Spleen (tissue), 13 donors: ENCODE measurements at places on chromosomes 5 and 9. TPM values are rescaled to one million over a fixed set of nuclear protein-coding genes. Genes with fewer than 3 reads are reported as not detected.

DNA sequence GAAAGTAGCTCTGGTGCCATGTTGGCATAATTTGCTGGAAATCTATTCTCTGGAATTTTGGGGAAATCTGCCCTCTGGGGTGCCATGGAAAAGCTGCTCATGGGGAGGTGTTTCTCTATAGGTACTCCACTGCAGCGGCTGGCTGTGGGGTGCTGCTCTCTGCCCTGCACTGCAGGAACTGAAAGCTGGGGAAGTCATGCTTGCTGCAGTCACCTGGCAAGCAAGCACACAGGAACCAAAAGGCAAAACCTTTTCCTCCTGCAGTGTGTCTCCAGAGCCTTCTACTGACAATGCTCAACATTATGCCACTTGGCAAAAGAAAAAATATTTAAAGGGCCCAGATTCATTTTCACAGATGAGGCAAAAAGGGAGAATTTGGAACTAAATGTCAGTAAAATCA lies 25.8 kb upstream of the CARNMT1 start:
- no peaks in the 10 kb centered on the region for H3K4me1 ChIP-seq
- H3K36me3 ChIP-seq: no peaks in the 10 kb centered on the region
- H3K27ac ChIP-seq: peak overlapping the region; percentile 3
- DNase-seq: no peak
- no peaks in the 10 kb centered on the region for H3K27me3 ChIP-seq

DNA sequence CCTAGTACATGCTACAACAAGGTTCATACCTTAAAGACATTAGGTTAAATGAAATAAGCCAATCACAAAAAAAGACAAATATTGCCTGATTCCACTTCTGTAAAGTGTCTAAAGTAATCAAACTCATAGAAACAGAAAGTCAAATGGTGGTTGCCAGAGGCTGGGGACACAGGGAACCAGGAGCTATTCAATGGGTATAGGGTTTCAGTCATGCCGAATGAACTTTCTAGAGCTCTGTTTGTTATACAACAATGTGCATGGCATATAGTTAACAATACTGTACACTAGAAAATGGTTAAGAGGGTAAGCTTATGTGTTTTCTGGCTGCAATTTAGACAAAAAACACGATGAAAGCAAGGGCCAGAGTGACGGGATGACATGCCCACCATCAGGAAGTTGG lies 70.8 kb upstream of the EGFLAM start:
- no peak overlapping the region for H3K27ac ChIP-seq
- H3K4me3 ChIP-seq: no peak overlapping the region
- no peak for DNase-seq
- H3K4me1 ChIP-seq: no peaks in the 10 kb centered on the region

- no peaks in the 10 kb centered on the region for H3K4me1 ChIP-seq
- no peak for DNase-seq
- H3K27me3 ChIP-seq: peaks cover 58% of the 10 kb centered on the region
- H3K36me3 ChIP-seq: no peaks in the 10 kb centered on the region
- H3K4me3 ChIP-seq: no peak overlapping the region
Measured at GRCh38 chr5:2023196-2023595, 140.5 kb upstream of the IRX4 start.

MED22 gene
- 30.0 TPM for total RNA-seq

DNA sequence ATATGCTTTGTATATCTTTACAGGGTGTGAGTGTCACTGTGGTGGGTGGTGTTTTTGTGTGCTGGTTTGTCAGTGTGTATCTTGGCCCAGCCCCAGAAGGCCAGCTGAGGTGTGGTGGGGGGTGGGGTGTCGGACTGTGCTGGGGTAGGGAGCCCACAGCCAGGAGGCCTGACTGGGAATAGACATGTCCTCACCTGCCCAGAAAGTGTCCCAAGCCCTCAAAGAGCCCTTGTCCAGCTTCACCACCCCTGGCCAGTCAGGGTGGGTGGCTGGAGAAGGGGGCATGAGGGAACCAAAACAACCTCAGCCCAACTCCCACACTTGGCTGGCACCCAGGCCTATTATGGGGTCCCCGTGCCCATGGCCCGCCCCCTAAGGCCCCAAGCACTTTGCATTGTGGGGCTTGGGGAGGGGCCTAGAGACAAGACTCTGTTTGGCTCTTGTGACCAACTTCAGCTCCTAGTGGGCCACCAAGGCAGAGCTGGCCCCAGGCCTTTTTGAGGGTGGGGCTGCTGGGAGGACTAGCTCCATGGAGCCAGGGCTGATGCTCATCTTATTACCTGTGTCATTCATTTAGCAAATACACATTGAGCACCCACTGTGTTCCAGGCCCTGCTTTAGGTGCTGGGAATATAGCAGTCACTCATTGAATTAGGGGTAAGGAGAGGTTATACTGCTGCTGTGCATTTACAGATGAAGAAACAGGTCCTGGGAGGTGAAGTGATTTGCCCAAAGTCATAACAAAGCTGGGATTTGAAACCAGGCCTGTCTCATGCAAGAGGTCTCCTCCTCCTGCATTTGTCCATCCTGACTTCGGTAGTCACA lies 56.2 kb upstream of the PSD2 start:
- no peak overlapping the region for H3K4me3 ChIP-seq

DNA sequence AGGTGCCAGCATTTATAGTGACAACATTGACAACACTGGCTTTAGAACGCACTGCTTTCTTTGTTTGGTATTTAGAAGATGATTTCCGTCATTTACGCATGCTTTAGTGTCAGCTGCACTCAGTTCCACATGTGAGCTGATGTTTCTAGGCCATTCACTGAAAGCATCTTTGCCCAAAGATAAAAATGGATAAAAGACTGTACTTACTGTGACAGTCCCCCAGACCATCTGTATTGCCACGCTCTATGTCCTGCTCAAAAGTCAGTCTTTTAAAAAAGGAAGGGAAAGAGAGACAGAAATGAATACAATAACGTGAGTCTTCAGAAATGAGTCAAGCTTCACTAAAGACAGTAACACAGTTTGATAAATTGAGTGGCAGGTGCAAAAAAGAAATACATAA lies 99.3 kb downstream of the SEMA6A start:
- H3K4me1 ChIP-seq: no peaks in the 10 kb centered on the region
- no peak overlapping the region for H3K4me3 ChIP-seq
- no peak overlapping the region for H3K27ac ChIP-seq

DNA sequence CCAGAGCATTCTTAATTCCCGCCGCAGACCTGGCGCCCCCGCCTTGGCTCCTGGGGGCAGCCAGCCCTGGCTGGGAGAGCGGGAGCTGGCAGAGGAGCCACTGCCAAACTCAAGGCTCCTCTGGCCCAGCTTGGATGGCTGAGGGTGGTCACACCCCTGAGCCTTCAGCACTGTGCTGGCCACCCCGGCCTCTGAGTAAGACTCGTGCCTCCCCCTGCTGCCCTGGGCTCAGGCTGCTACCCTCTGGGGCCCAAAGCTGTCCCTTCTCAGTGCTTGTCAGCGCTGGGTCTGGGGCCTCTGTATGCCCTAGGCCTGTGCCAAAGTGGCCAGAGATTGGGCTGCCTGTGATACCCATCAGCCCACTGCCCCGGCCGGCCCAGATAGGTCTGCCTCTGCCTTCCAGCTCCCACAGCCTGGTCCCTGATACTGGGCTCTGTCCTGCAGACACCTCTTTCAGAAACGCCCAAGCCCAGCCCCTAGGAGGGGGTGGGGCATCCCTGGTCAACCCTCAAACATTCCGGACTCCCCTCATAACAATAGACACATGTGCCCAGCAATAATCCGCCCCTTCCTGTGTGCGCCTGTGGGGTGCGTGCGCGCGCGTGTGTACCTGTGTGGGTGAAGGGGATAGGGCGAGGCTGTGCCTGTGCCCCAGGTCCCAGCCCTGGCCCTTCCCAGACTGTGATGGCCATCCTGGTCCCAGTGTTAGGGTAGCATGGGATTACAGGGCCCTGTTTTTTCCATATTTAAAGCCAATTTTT lies 4.4 kb upstream of the PRR7 start:
- DNase-seq: peak; percentile 71
- no peak overlapping the region for H3K27ac ChIP-seq
- H3K27me3 ChIP-seq: peaks cover 5% of the 10 kb centered on the region

GRCh38 chr9:13513716-13514444 lies 234.4 kb upstream of the MPDZ start:
- no peaks in the 10 kb centered on the region for H3K27me3 ChIP-seq
- no peaks in the 10 kb centered on the region for H3K36me3 ChIP-seq
- no peak overlapping the region for H3K27ac ChIP-seq

DOCK2 gene
- 321 TPM for total RNA-seq
